NCI-H460 (cell line): ENCODE measurements at places on chromosomes 1 and 21. TPM values are rescaled to one million over a fixed set of nuclear protein-coding genes. Genes with fewer than 3 reads are reported as not detected.

- no peak for DNase-seq
Observed at GRCh38 chr1:50452700-50453099, 29.5 kb upstream of the DMRTA2 start.

DNA sequence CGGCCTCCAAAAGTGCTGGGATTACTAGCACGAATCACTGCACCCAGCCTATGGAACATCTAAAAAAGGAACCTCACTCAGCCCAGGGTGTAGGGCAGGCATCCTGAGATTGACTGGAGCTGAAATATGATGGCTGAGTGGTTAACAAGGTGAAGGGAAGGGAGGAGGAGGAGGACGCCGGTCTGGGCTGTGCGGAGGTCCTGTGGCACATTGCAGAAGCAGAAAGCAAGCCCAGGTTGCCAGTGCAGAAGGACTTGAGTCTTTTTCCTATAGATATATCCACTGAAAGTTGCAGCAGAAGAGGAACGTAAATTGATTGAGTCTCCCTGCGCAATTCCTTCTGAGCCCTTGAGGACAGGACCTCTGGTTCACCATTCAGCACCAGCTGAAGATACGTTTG lies 1.5 kb upstream of the KIF17 start:
- DNase-seq, result no peak

Gene OR2T35
- not detected in 2 replicates for total RNA-seq

Gene MOV10
- 25.8 and 29.5 TPM in 2 replicates for total RNA-seq
